ENCODE measurements at places on chromosomes 1 and 21.
A peak's percentile ranks its signal among the peaks of the same experiment; 100 is the strongest.

DNA sequence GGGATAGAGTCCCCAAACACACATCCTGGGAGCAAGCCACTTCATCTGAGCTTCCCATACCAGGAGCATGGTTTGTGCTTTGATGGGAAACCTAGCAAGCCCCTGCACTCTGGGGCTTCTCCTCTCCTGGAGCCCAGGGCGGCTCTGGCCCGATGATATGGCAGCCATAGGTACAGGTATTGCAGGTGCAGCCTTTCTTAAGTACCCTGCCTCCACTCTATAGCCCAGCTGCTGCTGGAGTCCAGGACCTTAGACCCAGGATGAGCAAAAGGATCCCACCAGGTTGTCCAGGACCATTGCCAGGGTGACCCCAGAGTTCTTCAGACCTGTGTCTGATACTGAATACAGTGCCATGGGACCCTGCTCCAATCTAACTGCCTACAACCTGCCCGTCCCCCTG, 4.2 kb downstream of the C1orf226 start:
- no peak for DNase-seq

GRCh38 chr21:42439284-42440186, 35.8 kb downstream of the UBASH3A start:
- peak; percentile 65 for DNase-seq

DNA sequence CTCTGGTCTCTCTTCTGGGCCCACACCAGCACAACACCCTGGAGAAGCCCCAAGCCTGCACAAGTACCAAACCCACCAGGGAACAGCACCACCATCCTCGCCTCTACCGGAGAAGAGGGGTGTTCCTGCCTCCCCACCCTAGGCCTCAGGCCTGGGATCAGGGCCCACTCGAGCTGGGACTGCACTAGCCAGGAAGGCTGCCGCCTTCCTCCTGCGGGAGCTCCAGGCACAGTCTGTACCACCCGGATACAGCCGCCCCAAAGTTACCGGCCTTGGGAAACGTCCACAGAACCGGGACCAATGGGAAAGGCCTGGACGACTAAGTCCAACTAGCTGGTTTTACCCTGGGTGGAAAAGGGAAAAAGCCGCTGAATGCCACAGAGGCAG, 3.4 kb downstream of the TAL1 start:
- DNase-seq = no peak

- DNase-seq = no peak
These were observed 15.1 kb downstream of the KIAA1614 start for GRCh38 chr1:180927841-180928240.

DNA sequence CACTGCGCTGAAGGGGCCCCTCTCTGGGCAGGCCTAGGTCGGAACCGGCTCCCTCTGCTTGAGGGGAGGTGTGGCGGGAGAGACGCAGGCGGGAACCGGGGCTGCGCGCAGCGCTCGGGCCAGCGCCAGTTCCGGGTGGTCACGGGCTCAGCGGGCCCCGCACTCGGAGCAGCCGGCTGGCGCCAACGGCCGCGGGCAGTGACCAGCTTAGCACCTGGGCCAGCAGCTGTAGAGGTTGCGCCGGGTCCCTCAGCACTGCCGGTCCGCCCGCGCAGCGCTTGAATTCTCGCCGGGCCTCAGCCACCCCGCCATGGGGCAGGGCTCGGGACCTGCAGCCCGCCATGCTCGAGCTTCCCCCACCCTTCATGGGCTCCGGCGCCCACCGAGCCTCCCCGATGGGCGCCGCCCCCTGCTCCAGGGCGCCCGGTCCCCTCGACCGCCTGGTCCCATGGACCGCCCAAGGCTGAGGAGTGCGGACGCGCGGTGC, 254.6 kb downstream of the COL11A1 start:
- no peak for DNase-seq

DNA sequence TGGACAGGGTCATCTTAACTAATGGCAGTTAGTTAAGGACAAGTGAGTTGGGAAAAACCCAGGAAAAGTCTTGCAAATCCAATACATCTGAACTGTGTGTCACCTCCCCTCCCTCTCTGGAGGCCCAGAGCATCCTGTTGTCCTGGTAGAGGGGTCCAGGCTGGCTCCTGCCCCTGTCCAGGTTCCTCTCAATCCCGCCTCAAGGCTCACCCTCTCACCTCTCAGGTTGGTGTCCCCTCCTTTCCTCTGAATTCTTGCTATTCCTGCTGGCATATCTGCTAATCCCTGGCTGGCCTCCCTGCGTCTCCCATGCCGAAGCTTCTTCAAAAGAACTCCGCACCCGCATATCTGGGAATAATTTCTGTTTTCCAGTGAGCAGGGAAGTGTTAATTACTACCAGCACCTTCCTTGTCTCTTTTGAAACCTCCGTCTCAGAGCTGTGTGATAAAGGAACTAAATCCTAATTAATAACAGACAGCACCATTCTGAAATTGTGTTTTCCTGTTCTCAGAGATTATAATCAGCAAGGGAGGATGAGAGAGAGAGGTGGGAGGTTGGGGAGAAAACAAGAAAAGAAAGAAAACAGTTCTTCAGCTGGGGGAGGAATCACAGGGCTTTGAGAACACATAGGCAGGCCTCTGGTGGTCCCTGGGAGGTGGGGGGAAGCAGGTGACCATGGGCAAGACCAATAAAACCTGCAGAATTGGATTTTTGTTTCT, 568.0 kb downstream of the PTPRU start:
- DNase-seq = no peak

- no peak for DNase-seq
These were observed 5.6 kb upstream of the CDC42BPA start for GRCh38 chr1:227323967-227324268.

DNA sequence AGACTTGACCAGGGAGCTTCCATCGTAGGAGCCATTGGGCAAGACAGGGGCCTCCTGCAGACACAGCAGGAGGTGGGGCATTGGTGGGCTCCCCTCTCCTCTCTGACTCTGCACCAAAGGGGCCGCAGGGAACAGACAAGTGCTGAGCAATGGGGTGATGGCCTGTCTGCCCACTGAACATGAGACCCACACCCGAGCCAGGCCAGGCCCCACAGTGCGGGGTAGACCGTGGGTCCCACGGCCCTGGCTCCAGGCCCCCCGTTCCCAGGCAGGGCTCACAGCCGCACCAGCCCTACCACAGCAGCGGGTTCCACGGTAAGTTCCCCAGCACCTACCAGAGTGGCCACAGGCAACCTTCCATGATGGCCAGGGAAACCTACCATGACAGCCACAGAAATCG, 45.9 kb downstream of the CHD5 start:
- no peak for DNase-seq

- no peak for DNase-seq
These were observed 60.1 kb upstream of the LAMC2 start for GRCh38 chr1:183126000-183126366.

GRCh38 chr1:36481771-36482723, 666 bp downstream of the CSF3R start:
- no peak for DNase-seq

DNA sequence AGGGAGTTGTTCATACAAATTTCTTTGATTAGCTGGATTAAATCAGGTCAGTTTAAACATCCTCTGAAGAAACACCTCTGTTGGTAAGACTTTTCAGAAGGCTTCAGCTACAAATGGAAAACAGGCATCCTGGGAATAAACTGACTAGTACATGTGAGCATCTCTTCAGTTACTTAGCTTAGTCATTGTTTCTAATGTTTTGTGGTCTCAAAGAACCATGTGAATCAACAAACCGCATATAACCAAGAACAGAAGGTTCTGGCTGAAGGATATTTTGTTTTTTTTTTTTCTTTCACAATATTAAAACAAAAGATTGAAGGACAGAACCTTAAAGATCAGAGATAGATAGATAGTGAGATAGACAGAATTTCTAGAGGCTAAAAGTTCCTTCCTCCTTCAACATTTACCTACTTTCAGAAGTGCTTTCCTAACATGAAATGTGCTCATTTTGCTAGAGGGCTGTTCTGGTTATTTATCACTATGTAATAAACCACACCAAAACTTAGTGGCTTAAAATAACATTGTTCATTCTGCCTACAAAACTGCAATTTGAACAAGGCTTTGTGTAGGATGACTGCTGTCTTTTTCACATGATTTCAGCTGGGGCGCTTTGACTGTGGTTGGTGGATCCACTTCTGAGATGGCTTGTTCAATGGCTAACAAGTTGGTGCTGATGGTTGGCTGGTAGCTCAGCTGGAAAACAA, 119.8 kb upstream of the PTGFR start:
- DNase-seq = no peak

- no peak for DNase-seq
These were observed 8.5 kb upstream of the PRDM15 start for GRCh38 chr21:41887667-41888066.

DNA sequence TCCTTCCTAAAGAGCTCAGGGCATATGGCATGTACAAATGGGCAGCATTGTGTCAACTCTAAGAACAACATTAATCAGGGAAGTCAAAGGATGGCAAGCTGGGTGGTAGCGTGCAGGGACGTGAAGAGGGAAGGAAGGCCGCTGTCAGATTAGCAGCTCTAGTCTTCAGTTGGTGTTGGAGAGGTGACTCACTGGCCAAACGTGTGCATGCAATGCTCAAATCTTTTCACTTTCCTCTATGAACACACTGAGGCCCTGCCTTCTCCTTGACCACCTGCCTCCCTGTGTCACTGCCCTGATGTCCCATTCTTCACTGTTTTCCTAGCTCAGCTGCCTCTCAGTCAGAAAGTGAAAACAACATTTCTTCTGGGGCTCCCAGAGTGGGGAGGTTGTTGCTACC, 5.9 kb upstream of the PIGR start:
- DNase-seq = no peak

- no peak for DNase-seq
These were observed 4.1 kb downstream of the ABCD3 start for GRCh38 chr1:94422115-94422820.

DNA sequence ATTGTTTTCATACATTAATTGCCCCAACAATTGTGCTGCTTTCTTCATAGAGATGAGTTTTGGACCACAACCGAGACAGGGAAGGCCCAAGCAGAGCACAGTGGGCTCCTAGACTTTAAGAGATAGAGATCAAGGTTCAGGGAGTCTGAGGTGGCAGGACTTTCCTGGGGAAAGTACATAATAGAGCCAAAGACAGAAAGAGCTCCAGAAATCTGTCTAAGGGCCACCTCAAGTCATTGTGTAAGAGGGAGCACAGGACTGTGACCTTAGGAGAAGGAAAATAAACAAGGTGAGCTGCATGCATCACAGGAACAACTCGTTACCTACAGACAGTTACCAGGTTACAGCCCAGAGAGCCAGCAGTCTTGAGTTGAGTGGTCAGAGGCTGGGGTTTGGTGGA, 41.3 kb upstream of the CR2 start:
- no peak for DNase-seq

DNA sequence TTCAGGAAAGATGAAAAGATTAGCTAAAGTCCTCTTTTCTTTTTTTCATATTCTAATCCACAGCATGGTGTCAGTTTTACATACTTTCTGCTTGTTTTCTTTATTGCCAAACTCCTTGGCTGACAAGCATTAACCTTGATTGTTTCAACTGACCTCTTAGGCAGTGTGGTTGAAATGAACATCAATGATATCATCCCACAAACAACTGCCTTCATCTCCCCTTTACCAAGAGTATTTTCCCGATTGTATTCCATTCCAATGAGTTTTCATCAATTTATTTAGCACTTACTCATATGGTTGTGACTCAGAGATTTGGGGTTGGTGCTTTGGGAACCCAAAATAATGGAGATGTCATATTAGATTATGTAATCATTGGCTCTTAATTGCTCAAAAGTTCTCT, 71.8 kb downstream of the SPAG17 start:
- DNase-seq = no peak

DNA sequence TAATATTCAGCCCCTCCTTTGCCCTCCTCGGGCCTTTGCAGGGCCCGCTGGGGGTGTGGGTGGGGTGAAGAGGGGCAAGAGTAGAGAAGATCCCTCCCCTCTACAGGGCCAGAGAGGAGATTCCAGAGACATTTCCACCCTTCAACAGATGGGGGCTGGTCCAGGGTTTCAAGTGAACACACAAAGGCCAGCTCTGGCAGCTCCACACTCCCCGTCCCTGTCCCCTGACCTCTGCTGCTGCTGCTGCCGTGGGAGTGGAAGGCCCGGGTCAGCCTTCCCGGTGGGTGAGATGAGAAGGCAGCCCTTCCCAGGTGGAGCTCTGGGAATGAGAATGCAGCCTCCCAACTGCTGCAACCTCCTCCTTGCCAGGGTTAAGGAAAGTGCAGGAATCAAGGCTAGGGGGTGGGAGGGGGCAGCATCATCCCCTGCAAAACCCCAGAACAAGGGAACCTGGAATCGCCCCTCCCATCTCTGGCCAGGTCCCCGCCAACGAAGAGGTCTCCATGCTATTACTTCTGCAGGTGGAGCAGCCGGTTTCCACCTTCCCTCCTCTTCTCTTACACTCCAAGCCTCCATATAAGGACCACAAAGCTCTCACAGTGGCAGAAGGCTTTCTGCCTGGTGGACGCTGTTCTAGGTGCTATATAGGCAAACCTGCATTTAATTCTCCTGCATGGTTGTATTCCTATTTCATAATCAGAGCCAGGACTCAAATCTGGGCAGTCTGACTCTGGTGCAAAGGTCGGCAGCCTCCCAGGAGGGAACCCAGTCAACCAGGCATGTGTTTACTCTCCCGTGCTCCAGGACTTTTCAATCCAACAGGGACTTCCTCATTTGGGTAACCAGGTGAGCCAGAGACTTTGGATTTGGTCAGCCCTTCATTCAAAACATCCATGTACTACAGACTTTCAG, 22.9 kb upstream of the ARHGEF10L start:
- DNase-seq = no peak

DNA sequence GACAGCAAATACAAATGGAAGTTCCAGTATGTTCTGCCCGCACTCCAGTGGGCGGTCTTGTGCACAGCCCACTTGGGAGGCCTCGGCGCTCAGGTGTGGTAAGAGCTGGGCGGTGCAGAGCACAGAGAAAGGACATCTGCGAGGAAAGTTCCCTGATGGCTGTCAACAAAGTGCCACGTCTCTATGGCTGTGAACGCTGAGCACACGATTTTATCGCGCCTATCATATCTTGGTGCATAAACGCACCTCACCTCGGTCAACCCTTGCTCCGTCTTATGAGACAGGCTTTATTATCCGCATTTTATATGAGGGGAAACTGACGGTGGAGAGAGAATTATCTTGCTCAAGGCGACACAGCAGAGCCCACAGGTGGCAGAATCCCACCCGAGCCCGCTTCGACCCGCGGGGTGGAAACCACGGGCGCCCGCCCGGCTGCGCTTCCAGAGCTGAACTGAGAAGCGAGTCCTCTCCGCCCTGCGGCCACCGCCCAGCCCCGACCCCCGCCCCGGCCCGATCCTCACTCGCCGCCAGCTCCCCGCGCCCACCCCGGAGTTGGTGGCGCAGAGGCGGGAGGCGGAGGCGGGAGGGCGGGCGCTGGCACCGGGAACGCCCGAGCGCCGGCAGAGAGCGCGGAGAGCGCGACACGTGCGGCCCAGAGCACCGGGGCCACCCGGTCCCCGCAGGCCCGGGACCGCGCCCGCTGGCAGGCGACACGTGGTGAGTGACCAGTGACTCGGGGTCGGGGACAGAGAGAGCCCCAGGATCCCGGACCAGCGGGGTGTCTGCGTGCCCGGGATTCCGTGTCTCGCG, at the start of gene IL12RB2:
Gene IL12RB2, plus strand, starts transcription at position 623 of the 810 bp plus-strand sequence. CDS start 12,496 bp downstream, outside the sequence.
- DNase-seq = peak; percentile 62
